NCI-H524 (cell line): ENCODE measurements at places on chromosomes 12 and 14.

DNA sequence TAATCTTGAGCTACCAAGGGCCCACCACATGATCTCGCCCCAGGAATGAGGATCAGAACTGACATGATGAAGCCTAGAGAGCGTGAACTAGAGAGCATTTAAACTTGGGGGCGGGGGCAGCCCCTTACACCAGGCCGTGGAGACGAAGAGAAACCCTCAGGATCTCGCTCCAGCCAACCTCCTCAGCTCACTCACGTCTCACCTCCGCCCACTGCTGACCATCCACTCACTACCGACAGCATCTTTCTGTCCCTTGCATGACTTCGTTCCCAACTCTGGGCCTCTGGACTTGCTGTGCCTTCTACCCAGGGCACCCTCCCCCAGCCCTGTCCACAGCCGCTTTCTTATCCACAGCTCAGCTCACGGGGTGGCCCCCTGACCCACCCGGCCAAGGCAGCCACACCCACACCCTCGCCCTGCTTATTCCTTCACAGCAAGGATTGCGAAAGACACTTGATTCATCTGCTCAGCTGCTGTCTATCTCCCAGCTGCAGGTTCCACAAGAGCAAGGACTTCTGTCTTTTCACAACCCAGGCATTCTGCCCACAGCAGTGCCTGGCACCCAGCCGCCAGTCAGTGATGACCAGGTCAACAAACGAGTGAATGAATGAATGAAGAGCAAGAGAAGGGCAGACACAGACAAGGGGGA is 6.4 kb downstream of the STX2 start:
- peak; percentile 41 for DNase-seq

GRCh38 chr14:101229666-101230065 is 326.1 kb upstream of the RTL1 start:
- no peak for DNase-seq

- DNase-seq, result peak; percentile 96
Measured at GRCh38 chr14:78959674-78960264, 789.6 kb downstream of the NRXN3 start.

DNA sequence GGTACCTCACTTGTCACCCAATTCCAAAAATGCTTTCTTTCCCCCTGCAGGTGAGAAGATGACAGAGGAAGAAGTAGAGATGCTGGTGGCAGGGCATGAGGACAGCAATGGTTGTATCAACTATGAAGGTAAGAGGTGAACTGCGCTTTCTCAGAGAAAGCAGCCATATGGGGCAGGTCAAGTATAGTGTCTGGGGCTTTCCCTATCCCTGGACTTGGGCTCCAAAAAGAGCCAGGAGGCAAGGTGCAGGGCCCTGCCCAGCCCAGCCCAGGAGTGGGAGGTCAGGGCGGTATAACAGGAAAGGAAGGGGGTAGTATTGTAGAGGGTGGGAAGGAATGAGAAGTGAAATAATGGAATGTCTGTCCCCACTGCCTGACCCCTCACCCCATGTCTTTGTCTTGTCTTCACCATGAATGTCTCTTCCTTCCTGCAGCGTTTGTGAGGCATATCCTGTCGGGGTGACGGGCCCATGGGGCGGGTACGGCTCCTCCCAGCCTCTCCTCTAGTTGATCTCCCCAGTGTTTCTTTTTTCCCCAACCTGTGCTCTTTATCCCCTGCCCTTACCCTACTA is 2.1 kb downstream of the MYL6 start:
- no peak for DNase-seq

DNA sequence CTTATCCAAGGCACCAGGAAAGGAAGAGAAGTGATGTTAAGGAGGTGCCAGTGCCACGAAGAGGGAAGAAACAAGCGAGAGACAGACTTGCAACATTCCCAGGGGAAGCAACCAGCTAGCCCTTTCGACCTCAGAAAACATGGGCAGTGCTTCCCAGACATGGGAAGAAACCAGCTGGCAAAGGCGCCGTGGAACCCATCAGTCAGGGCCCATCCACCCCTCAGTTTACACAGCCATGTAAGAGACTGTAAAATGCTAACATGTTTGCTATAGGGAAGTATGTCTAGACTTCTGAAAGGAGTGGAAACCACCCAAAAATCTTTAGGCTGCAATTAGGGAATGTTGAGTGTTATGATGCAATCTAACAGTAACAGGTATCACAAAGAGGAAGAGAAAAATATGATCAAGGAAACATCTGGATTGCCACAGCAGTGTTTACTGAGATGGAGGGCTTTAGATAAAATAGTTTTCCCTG is 26.3 kb downstream of the ANAPC5 start:
- no peak for DNase-seq

DNA sequence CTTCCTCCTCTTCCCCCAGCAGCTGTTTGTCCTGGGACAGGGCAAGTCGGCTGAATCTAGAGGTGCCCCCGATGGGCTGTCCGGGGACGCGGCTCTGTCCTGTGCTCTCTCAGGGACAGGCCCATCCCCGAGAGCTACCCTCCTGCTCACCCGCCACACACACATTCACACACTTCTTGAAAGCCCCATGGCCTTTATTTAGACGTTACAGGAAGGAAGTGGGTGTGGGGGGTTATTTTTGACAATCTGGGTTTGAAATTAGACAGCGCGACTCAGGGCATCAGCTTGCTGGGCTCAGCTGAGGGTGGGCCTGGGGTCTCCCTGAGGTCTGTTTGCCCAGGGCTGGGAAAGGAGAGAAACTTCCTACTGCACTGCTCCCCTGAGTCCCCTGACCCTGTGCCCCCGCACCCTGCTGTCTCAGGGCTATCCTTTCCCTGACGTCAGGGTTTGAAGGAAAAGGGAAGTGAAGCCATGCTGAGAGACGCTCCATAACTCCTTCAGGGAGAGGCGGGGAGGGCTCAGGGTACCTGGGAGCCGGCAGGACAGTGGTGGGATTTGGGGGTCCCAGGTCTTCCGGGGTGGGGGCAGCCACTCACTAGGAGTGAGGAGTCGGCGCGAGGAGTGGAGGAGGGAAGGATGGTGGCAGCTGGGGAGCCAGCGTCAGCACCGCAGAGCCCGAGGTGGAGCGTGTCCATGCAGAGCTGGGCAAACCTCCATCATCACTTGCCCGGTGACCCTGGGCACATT is 8.1 kb downstream of the PTPN6 start:
- no peak for DNase-seq

- no peak for DNase-seq
Measured at GRCh38 chr12:29226616-29227015, 77.5 kb downstream of the FAR2 start.

- DNase-seq, result no peak
Measured at GRCh38 chr12:130438711-130439110, 101.0 kb downstream of the PIWIL1 start.

GRCh38 chr12:126558219-126558618 is 1493.0 kb downstream of the AACS start:
- DNase-seq, result no peak

DNA sequence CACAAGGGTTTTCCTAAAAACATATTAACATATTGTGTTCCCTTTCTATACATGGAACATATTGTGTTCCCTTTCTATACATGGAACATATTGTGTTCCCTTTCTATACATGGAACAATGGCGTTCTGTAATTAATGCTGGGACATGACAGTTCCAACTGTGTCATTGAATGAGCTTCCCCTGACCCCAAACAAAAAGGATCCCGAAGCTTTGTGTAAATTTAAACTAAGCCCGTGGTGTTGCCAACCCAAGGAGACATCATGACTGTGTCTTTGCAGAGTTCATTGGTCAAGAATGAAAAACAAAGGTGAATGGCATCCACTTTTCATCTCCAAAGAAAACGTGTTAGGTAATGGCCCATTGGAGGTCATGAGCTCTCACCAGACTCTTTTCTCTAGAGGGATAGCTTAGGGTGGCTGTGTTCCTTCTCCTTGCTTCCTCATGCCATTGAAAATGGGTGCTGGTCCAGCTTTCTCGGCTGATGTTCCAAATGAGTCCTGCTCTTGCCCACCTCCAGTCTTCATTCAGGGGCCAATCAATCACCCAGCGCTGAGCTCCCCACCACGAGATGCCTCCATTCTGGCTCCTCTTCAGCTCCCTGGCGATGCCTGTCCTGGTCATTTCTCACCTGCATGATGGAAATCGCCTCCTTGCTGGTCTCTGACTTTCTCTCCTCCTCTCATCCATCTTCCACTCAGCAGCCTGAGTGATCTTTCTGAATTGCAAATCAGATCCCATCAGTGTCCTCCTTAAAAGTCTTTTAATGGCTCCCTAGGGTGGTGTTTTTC is 156.1 kb downstream of the VRK1 start:
- DNase-seq, result no peak

DNA sequence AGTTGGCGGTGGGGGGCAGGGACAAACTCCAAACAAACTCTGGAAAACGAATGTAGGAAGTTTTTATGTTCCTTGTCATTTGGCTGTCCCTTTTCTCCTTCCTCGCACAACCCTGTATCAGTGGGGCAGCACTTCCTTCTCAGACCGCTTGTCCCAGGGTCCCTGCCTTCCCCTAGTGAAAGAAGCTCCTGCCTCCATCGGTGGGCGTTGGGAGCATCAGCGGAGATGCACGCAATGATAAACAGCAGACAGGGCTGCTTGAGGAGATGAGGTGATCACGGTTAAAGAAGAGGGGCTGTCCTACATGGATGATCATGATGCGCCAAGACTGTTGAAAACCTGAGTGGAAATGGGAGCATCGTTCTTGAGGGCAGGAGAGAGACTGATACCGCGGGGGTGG is 620 bp downstream of the C1S start:
- DNase-seq, result no peak
